ENCODE measurements at places on chromosomes 1 and 21.

GRCh38 chr1:27807385-27807784 lies 23.2 kb upstream of the PPP1R8 start:
- no peak for DNase-seq

GRCh38 chr1:187070076-187070475 lies 241.3 kb downstream of the PLA2G4A start:
- DNase-seq = no peak

GRCh38 chr21:33330726-33331125 lies 6.0 kb downstream of the IFNAR1 start:
- no peak for DNase-seq

DNA sequence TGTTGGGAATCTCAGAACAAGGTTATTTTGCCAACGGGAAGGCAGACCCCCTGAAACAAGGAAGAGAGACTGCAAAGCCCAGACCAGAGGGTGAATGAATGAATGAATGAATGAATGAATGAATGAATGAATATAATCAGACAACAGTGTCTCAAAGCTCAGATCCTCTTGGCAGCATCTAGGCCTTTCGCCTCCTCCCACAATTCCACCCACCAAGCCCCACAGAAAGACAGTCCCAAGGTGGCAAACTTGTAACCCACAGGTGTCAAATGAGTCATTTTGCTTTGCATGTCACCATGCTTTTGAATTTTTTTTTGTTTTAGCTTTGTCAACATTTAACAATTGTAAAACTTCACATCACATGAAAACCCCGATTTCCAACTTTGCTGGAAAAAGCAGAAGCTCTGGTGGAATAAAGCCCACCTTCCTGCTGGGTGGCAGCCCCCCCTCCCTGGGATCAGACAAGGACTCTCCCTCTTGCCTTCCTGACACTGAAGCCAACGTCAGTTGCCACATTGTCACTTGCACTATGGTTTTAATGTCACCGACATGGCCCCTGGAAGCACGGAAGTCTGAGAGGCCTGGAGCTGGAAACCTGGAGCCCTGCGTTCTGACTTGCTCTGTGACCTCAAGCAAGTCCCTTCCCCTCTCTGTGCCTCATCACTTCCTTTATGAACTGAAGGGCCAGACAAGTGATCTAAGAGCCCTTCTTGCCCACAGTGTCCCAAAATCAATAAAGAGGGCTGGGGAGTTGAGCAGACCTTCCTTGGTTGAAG lies 134.6 kb upstream of the RUNX3 start:
- peak; percentile 53 for DNase-seq

GRCh38 chr1:66852870-66853269 lies 51.8 kb upstream of the INSL5 start:
- DNase-seq = no peak

DNA sequence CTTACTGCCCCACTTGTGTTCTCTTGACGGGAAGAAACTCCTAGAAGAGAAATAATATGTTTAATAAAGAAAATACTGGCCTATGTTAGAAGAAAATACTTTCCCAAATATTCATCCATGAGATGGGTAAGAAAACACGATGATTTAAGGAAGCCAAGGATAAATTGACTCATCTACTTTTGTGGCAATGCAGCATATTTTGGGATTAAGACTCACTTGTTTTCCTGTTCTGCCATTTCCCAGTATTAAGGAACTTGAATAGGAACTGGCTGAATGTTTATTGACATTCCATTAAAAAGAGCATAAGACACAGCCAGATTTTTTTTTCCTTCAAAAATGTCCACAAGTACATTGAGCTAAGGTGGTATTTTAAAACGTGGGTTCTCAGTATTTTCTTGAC lies 10.9 kb upstream of the ADAMTS5 start:
- DNase-seq = no peak

DNA sequence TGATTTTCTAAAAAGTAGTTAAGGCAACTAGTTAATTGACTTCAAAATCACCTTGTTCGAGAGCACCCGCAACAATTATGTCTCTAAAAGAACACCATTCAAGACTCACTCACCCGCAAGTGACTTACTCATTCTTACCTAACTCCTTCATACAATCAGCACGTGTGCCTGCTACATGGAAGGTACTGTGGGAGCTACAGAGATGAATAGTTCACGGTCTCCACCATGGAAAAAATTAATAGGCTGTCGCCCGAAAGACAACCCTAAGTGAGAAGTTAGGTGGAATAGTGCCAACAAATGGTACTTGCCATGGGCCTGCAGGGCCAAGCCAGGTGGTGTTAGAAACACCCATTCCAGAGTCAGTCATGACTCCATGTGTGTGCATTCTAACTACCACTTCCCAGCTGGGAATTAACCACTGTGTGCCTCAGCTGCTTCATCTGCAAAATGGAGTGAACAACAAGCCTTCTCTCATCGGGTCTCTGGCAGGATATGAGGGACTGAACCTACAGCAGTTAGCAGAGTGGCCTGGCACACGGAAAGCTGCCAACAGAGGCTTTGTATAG lies 7.1 kb downstream of the SSBP3 start:
- no peak for DNase-seq

- no peak for DNase-seq
Measured at GRCh38 chr21:27024301-27024700, 57.4 kb upstream of the ADAMTS5 start.

DNA sequence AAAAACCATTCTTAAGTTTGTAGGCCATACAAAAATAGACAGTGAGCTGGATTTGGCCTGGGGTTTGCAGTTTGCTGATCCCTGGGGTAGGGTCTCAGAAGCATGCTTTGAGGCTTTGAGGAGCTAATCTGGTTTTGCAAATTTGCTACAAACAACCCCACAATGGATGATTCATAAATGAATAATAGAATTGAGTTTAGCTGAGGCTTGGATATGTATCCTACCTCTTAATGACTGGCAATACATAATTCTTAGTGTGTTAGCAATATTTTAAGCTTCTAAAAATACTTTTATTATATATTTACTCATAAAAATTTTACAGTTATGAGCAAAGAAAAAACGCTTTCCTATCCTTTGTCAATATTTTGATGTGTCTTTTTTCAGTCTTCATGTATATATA lies 50.6 kb downstream of the ROR1 start:
- no peak for DNase-seq

DNA sequence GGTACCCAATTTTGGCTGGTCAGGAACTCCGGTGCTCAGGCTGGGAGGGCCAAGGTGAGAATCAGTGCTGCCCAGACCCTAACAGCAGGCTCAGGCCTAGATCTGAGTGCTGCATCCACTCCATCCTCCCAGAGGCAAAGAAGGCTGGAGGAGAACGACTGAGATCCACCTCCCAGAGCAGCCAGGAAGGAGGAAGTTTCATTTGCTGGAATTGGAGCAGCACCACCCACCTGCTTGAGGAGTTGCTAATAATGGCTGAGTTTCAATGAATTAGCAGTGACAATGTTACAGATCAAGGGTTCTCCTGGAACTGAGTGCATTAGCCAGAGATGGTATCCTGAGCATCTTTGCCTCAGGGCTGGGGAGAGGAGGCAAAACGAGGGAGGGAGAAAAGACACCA lies 46.7 kb upstream of the KLHDC7A start:
- DNase-seq = no peak

GRCh38 chr1:64472805-64473204 lies 2.9 kb downstream of the CACHD1 start:
- no peak for DNase-seq

DNA sequence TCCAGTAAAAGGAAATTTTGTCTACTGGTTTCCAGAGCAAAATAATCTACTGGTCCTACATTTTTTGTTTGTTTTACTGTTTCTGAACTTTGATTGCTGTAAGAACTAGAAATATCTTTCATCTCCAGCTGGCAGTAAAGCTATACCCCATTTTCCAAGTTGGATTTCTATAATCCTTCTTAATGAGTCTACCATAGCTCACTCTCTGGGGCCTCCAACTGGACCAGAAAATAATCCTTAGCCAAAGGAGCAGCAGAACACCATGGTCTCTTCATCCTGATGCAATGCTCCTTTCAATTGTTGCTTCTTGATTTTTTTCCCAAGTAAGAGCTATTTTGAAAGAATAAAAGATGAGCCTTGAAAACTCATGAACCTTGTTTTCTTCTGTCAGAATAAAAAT lies 110.0 kb upstream of the COL11A1 start:
- no peak for DNase-seq

DNA sequence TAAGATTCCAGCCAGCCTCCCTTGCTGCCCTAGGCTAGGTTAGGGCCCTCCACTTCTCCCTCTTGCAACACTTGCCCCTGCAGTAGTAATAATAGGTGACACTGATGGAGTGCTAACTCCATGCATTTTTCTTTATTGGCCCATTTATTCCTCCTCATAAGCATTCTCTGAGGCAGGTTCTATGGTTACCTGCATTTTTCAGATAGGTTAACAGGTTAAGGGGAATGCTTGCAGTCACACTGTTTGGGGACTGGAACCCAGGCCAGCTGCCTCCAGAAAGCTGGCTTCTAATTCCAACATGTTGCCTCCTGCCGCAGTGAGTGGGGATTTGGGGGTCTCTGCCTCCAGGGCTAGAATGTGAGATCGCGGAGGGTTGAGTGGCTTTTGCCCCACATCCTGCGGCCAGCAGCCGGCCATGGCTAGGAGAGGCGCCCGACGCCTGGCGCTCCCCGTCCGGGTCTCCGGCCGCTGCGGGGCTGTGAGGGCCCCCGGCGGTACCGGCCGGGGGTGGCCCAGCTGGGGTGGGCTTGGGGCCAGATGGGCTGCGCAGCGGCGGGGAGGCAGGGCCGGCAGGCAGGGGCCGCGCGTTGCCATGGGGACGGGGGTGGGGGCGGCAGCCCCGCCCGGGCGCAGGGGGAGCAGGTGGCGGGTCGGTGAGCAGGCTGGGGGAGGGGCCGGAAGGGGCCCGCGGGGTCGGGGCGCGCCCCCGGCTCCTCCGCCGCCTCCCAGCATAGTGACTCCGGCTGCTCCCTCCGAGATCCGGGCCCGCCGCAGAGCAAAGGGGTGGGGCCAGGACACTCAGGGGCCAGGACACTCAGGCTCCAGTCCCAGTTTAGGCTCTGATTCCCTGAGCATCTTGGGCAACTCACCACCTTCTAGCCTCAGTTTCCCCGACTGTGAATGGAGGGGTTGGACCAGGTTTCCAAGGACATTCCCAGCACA lies 68.4 kb upstream of the SSBP3 start:
- peak; percentile 32 for DNase-seq

Measured in CD4-positive, alpha-beta T cell treated with Interleukin-2 at 100 ng/mL for 4 hours (primary cell).